ENCODE measurements at places on chromosomes 12 and 14.

DNA sequence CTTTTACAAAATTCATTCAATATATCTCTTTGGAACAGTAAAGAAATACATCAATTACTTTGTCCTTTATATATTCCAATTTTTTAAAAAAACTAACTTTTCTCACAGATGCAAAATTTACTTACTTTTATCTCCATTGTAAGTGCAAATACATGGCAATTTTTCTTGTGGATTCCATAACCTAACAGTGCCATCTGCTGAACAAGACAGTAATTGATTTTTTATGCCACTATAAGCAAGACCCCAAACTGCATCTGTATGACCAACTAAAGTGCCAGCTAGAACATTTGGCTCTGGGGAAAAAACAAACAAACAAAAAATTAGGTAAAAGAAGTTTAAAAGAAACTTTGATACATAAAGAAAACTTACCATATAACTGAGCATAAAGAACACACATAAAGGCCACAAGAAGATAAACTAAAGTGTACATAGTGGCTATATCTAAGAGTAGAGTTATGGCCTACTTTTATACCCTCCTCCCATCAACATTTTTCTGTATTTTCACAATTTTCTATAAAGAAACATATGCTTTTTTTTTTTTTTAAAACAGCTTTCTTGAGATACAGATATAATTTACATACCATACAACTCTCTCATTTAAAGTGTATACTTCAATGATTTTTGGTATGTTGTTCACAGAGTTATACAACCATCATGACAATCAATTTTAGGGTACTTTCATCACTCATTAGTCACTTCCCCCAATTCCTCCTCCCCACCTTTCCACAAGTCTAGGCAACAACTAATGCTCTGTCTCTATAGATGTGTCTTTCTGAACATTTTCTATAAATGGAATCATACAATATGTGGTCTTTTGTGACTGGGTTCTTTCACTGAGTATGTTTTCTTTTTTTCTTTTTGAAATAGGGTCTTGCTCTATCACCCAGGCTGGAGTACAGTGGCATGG lies 32.6 kb downstream of the COCH start:
- DNase-seq = no peak

DNA sequence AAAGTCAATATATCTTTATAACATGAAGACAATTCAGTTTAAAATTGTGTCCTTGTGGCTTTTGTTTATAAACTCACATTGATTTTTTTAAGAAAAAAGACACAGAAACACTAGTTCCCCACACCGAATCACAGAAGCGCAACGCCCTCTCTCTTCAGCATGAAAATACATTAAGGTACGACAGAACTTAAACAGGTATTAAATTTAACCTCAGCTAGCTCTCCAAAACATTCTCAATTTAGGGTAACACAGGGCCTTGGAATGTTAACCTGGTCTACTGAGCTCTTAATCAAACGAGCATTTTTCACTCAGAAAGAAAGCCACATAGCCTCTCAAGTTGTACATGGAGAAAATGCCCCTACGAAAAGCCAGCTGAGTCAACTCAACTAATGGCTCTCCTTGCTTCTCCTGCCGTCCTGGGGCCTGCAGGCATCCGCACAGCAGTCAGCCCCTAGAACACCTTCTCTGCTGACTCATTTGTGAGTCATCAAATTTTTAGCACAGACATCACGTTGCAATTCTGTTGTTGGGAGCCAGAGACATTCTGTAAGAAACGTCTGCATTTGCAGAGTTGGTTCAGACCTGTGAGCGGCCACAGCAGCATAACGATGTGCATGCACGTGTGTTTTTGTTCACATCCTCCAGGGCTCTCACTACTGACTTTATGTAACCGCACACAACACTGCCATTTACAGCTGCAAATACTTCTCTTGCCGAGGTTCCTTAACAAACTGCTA lies 141.6 kb downstream of the ITPR2 start:
- DNase-seq = no peak

GRCh38 chr12:131971226-131971625 lies 21.5 kb downstream of the EP400 start:
- no peak for DNase-seq

- DNase-seq = no peak
Observed at GRCh38 chr14:101072945-101073597, 169.5 kb upstream of the RTL1 start.

GRCh38 chr12:69366796-69367195 lies 7.3 kb downstream of the YEATS4 start:
- DNase-seq = no peak

- DNase-seq = no peak
Observed at GRCh38 chr14:65926935-65927700, 514.6 kb downstream of the FUT8 start.

DNA sequence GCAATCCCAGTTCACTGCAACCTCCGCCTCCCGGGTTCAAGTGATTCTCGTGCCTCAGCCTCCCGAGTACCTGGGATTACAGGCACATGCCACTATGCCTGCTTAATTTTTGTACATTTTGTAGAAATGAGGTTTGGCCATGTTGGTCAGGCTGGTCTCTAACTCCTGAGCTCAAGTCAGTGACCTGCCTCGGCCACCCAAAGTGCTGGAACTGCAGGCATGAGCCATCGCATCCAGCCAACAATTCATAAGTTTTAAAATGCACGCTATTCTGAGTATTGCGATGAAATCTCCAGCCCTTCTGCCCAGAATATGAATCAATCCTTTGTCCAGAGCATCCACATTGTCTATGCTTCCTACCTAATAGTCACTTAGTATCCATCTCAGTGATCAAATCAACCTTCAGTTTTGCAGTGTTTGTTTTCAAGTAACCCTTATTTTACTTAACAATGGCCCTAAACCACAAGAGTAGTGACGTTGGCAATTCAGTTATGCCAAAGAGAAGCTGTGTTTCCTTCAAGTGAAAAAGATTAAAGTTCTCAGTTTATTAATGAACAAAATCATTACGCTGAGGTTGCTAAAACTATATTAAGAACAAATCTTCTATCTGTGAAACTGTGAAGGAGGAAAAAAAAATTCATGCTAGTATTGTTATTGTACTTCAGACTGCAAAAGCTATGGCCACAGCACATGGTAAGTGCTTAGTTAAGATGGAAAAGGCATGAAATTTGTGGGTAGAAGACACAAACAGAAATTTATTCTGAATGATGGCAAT lies 11.0 kb downstream of the GCH1 start:
- DNase-seq = no peak

DNA sequence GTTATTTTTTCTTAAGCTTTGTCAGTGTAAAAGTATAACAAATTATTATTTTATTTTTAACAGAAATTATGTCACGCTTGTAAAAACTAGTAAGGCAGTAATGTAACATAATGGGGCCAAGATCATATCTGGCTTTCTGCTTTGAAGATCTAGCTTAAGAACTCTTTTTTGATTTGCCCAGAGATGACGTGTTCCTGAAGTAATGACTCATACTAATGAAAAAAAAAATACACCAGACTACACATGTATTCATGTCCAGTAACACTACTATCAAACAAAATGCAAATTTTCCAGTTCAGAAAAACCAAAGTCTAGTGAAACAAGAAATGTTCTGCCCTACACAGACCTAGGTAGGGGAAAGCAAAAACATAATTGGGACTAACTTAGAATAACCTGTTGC lies 432.2 kb upstream of the ATXN7L3B start:
- no peak for DNase-seq

GRCh38 chr12:114682785-114683708 lies 928 bp downstream of the TBX3 start:
- no peak for DNase-seq

- no peak for DNase-seq
Observed at GRCh38 chr12:1632702-1633101, 3.7 kb downstream of the WNT5B start.

Measured in stimulated activated CD4-positive, alpha-beta T cell treated with anti-CD3 and anti-CD28 coated beads, TNF-alpha, amount 100 ng/mL, for 1 hour (primary cell).